Upper lobe of left lung (tissue), 6 donors: ENCODE measurements at places on chromosomes 1 and 21.

DNA sequence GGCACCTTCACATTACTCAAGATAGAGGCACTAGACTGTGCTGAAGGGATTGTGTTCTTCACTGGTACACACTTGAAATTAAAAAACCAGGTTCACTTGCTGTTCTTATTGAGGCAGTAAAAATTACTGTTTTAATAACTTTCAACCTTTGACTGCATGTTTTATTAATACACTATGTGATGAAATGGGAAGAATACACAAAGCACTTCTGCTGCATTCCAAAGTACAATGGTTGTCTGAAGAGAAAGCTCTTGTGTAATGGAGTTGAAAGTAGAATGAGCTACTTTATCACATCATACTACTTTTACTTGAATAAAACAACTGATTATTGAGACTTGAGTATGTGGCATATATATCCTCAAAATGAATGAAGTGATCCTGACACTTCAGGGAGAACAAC, 49.7 kb downstream of the LRRC8C start:
- H3K36me3 ChIP-seq = no peaks in the 10 kb centered on the region
- no peak for DNase-seq
- no peak overlapping the region for H3K4me3 ChIP-seq
- no peak overlapping the region for H3K27ac ChIP-seq
- no peaks in the 10 kb centered on the region for H3K27me3 ChIP-seq
- H3K4me1 ChIP-seq = no peaks in the 10 kb centered on the region

DNA sequence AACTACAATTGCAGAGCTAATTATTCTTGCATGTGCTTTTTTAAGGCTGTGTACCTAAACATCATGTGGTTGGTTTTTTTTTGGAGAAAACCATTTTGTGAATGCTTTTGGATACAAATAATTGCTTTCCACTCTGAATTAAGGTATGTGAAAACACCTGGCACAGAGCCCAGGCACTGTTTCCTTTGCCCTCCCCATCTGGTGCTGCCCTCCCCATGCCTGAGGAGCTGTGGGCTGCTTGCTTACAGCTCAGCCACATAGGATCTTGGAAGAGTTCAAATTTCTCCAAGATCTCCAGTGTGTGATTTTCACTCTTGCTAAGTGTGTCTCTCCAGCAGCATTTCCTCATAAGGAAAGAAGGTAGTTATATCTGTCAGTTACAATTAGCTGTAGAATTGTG, 27.8 kb downstream of the DNM3 start:
- H3K27ac ChIP-seq = peak overlapping the region; percentile 32
- no peaks in the 10 kb centered on the region for H3K36me3 ChIP-seq
- no peak overlapping the region for H3K4me3 ChIP-seq
- peaks cover 15% of the 10 kb centered on the region for H3K4me1 ChIP-seq
- H3K27me3 ChIP-seq = no peaks in the 10 kb centered on the region
- DNase-seq = no peak

GRCh38 chr1:51627672-51628071, 10.8 kb downstream of the OSBPL9 start:
- H3K27ac ChIP-seq = no peak overlapping the region
- DNase-seq = no peak
- H3K4me3 ChIP-seq = no peak overlapping the region
- H3K27me3 ChIP-seq = no peaks in the 10 kb centered on the region

DNA sequence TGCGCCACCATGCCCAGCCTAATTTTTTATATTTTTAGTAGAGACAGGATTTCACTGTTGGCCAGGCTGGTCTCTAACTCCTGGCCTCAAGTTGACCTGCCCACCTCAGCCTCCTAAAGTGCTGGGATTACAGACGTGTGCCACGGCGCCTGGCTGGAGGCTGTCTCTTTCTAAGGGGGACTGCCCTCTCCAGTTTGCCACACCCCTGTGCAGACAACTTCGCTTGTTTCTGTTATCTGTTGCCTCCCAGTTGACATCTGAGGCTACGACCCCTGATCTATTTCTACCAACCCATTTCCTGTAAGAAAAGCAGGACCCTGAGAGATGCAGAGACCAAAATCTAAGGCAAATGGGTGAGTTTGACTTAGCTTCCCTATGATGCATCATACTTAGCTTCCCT, 24.0 kb upstream of the VASH2 start:
- no peaks in the 10 kb centered on the region for H3K4me1 ChIP-seq
- H3K27ac ChIP-seq = no peak overlapping the region
- DNase-seq = no peak
- no peaks in the 10 kb centered on the region for H3K27me3 ChIP-seq
- H3K4me3 ChIP-seq = no peak overlapping the region
- no peaks in the 10 kb centered on the region for H3K36me3 ChIP-seq

- H3K27me3 ChIP-seq = no peaks in the 10 kb centered on the region
- DNase-seq = no peak
Observed at GRCh38 chr1:215001419-215002021, 81.0 kb upstream of the KCNK2 start.

GRCh38 chr1:85570446-85571180, 9.9 kb upstream of the CCN1 start:
- H3K36me3 ChIP-seq = no peaks in the 10 kb centered on the region
- H3K4me3 ChIP-seq = no peak overlapping the region
- peaks cover 9% of the 10 kb centered on the region for H3K4me1 ChIP-seq
- H3K27ac ChIP-seq = no peak overlapping the region
- H3K27me3 ChIP-seq = no peaks in the 10 kb centered on the region

DNA sequence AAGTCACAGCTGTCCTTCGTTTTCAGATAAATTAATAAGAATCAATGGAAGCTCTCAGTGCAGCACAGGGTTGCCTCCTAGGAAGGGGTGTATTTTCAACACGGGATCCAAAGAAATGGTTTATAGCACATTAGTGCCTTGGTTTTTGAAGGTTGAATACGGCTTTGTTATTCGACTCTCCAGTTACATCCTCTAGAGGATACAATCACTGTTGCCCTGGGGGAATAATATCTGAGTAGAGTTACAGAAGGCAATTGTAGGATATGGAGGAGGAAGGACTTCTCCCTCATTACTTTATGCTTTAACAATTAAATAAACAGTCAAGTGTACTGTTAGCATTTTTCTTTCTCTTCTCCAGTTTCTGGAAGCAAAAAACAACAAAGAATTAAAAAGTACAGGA, 14.3 kb upstream of the ZNF326 start:
- H3K27me3 ChIP-seq = no peaks in the 10 kb centered on the region
- DNase-seq = no peak
- no peak overlapping the region for H3K27ac ChIP-seq
- H3K4me3 ChIP-seq = no peak overlapping the region

- H3K27me3 ChIP-seq = no peaks in the 10 kb centered on the region
- no peak overlapping the region for H3K27ac ChIP-seq
Observed at GRCh38 chr1:172414331-172414730, 6.2 kb upstream of the C1orf105 start.

GRCh38 chr21:14675774-14676530, 129.8 kb upstream of the SAMSN1 start:
- H3K27ac ChIP-seq = peak overlapping the region; percentile 52
- no peak overlapping the region for H3K4me3 ChIP-seq
- no peaks in the 10 kb centered on the region for H3K36me3 ChIP-seq
- no peak for DNase-seq
- peaks cover 3% of the 10 kb centered on the region for H3K4me1 ChIP-seq

DNA sequence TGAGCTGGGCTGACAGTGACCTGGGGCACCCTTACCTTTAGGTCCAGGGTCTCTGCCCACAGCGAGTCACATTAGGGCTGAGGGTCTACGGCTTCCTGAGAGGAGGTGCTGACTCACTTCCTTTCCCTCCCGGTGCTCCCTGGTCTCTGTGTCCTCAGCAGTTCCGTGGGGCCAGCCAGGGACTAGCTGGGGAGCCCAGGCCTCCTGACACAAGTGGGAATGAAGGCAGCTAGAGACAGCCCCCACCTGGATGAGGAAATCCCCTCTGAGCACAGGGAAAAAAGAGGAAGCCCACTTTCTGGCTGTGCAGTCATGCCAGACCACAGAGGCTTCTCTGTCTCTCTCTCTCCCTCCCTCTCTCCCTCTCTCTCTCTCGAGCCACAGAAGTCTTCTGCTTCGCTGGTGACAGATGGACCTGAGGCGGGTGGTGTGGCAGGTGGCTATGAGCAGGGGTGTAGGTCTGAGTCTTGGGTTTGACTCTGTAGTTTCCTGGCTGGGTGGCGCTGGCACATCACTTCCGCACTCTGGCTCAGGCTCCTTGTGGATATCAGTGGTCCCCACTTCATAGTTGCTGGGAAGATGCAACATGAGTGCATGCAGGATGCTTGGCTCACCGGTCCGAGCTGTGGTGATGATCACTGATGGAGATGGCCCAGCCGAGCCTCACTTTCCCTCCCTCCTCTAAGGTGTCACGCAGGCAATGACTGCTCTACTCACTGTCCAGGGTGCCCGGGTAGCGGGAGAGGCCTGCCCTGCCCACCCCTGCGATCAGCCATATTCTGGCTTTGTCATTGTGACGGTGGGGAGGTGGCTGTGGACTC, 3.5 kb downstream of the SLC66A1 start:
- no peaks in the 10 kb centered on the region for H3K27me3 ChIP-seq
- H3K36me3 ChIP-seq = no peaks in the 10 kb centered on the region
- H3K4me1 ChIP-seq = peaks cover 52% of the 10 kb centered on the region
- H3K4me3 ChIP-seq = no peak overlapping the region
- H3K27ac ChIP-seq = peak overlapping the region; percentile 35
- no peak for DNase-seq

GRCh38 chr1:231861541-231862481, 235.2 kb downstream of the DISC1 start:
- H3K27me3 ChIP-seq = no peaks in the 10 kb centered on the region
- DNase-seq = no peak
- H3K27ac ChIP-seq = no peak overlapping the region
- H3K4me1 ChIP-seq = peaks cover 12% of the 10 kb centered on the region

DNA sequence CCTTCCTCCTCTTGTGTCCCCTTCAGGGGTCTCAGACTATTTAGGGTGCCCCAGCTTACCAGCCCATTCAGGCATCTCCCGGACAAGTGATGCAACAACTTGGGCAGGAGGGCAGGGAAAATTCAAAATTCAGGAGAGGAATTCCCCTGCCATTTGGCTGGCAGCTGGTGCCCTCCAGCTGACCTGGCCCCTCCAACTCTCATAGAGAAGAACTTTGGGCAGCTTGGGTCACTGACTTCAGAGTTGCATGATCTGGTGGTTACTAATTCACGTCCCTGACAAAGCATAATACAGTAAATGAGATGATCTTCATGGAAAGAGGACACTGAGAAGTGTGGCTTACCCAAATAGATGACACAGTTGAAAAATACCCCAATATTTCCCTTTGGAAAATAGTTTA, at the start of gene FCAMR:
FCAMR (minus strand) TSS at position 15 of the 400 bp plus-strand sequence. CDS start 335 bp downstream, outside the sequence.
- no peaks in the 10 kb centered on the region for H3K36me3 ChIP-seq
- no peak for DNase-seq
- no peak within 1 kb of the TSS for H3K4me3 ChIP-seq
- H3K27ac ChIP-seq = no peak within 1 kb of the TSS
- peaks cover 14% of the 10 kb centered on the region for H3K4me1 ChIP-seq

DNA sequence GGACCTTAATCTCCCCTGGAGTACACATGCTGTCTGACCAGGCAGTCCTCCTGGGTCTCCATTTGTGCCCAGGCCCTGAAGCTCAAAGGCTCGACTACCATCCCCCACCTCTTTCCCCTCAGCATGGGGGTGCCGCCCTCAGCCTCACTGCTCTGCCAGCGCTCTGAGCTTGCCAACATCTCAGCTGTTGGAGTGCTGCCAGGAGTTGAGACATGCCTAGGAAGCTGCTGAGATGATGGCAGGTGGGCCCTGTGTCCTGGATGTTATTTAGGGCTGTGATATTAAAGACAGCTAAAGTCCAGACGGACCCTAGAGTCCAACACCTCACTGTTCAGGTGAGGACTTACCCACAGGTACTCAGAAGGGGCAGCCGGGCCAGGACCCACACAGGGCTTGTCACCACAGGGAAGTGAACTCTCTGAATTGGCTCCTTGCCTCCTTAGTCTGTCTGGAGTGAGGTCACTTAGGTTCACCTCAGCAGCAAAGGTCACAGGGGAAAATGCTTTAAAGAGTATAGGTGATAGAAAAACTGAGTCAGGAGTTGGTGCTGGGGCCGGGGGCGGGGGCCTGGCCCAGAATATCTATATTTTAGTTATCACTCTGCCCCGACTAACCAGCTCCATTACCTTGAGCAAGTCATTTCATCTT, 19.7 kb upstream of the KCNC4 start:
- no peaks in the 10 kb centered on the region for H3K27me3 ChIP-seq
- peak; percentile 37 for DNase-seq
- no peaks in the 10 kb centered on the region for H3K36me3 ChIP-seq
- no peak overlapping the region for H3K4me3 ChIP-seq
- H3K4me1 ChIP-seq = no peaks in the 10 kb centered on the region

DNA sequence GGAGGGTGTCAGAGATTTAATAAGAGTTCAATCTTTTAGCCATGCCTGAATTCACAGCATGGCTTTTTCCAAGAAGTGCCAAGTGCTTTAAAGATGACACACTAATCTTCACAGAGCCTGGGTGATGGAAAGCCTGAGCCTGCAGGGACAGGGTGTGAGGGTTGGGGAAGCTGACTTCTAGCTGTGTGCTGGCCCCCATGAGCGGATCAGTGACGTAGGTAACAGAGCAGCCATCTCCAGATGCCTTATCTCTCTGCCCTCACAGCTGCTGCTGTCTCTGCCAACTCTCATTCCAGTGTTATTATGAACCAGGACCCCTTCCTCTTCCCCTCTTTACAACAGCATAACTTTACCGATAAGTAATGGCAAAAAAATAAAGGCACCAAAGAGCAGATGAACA, 30.6 kb downstream of the FAM78B start:
- no peaks in the 10 kb centered on the region for H3K36me3 ChIP-seq
- DNase-seq = no peak
- no peaks in the 10 kb centered on the region for H3K4me1 ChIP-seq
- H3K4me3 ChIP-seq = no peak overlapping the region
- H3K27me3 ChIP-seq = no peaks in the 10 kb centered on the region
